ENCODE measurements at places on chromosomes 6 and 20.

DNA sequence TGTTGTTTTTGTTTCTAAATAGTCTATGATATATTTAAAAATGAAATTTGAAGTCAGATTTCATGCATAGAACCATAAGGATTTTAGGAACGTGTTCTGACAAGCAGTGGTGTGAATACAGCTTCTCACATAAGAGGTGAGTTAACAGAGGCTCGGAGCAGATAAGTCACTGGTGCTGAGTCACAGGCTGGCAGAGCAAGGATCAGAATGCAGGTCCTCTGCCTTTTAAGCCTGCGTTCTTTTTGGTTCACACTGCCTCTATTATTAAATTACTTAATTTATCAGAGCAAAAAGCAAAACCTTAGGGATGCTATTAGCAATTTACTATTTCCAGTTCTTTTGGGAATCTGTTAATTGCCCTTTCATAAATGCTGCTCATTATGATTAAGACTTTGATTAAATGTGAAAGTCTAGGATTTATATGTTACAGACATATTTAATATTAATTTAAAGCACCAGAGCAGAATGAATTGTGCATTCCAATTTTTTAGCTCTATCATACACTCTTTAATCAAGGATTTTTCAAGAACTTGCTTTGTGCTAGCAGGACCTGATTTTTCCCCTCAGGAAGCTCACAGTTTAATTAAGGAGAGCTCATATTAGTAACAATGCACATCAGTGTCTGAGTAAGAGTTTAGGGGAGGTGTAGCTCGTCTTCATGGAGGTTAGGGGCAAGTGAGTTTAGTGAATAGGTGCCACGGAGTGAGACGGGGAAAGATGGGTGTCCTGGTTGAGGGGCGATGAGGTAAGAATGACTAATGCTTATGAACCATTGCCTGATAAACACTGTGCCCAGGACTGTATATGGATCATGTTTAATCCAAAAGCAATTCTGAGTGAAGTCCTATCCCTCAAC lies 212.7 kb upstream of the AGPAT4 start:
- DNase-seq: no peak

DNA sequence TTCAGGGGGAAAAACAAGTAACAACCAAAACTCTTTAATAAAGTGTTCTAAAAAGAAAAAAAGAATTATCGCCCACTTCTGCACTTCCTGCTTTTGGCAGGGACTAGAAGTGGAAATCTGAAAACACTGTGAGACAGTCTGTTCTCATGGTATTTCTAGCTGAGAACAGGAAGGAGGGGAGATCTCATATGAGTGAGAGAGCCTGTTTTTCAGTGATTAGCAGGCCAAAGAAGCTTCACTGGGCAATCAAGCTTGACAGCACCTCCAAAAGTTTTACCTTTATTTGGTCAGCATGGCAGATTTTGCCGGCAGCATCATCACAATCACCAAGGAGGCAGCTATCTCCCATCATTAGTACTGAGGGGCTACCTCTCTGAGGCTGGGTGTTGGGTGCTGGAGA lies 79.5 kb upstream of the ATXN1 start:
- no peak for DNase-seq

- no peak for DNase-seq
These were observed 53.2 kb upstream of the PLEKHG1 start for GRCh38 chr6:150546457-150546856.

DNA sequence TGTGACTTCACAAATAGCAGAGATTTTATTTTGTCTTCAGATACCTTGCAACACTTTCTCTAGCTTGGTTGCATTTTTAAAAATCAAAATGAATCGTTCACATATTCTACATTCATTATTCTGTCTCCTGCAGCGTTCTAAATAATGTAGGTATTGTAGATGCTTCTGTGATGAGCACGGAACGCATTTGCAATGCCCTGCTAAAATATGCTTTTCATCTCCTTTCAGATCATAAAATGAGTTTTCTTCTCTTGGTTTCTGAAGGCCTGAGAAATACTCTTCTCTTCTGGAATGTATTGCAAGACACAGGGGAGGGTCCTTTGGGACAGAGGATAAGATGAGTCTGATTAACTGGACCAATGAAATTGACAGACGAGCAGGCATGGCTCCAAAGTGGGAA lies 390.7 kb downstream of the PREX1 start:
- no peak for DNase-seq

DNA sequence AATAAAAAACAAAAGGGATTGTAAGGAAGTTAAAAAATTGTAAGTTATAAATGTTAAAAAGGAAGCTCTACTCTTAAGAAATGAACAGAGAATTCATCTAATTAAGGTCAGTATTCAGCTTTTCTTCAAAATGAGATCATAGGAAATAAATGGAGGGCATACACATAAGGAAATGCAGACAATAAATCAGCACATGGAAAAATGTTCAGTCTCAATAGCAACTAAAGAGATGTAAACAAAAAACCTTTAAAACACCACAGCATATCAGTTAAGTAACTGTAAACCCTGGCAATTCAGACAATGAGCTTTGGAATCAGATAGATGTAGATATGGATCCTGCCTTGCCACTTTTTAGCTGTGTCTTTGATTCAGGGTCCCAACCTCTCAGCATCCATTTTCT lies 24.0 kb upstream of the CLIC5 start:
- DNase-seq: no peak
